Fibroblast of skin of abdomen (primary cell): ENCODE measurements at places on chromosomes 5 and 9.

- DNase-seq = peak; percentile 68
These were observed 2.0 kb downstream of the GLIS3 start for GRCh38 chr9:4297786-4298254.

DNA sequence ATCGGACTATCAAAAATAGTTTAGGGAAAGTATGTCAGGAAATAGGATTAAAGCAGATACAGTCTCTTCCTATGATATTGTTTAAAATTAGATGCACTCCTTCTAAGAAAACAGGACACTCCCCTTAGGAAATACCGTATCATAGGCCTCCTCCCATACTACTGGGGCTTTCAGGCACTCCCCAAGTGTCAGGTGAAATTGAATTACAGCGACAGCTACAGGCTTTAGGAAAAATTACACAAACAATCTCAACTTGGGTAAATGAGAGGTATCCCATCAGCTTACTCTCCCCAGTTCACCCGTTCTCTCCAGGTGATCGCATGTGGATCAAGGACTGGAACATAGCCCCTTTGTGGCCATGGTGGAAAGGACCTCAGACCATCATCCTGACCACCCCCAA lies 110.4 kb upstream of the EPB41L4A start:
- DNase-seq = no peak

DNA sequence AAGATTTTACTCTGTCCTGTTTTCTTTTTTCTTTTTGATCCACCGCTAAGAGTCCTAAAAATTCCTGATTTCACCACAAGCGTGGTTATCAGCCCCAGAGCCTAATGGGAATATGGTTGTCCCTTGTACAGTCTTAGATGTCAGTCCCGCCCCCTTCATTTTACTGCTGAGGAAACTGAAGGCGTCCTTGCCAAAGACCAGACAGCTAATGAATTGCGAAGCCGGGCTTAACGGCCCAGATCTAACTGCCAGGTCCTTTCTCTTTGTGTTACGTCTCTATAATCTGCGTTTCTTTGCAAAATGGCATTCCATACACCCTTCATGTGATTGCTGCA lies 497 bp downstream of the NSA2 start:
- DNase-seq = peak; percentile 29

- DNase-seq = peak; percentile 18
These were observed 22.8 kb upstream of the FOXB2 start for GRCh38 chr9:76996700-76997099.

GRCh38 chr9:134062461-134063087 lies 5.3 kb downstream of the BRD3 start:
- no peak for DNase-seq

GRCh38 chr9:27457445-27457844 lies 66.6 kb upstream of the IFNK start:
- DNase-seq = no peak

DNA sequence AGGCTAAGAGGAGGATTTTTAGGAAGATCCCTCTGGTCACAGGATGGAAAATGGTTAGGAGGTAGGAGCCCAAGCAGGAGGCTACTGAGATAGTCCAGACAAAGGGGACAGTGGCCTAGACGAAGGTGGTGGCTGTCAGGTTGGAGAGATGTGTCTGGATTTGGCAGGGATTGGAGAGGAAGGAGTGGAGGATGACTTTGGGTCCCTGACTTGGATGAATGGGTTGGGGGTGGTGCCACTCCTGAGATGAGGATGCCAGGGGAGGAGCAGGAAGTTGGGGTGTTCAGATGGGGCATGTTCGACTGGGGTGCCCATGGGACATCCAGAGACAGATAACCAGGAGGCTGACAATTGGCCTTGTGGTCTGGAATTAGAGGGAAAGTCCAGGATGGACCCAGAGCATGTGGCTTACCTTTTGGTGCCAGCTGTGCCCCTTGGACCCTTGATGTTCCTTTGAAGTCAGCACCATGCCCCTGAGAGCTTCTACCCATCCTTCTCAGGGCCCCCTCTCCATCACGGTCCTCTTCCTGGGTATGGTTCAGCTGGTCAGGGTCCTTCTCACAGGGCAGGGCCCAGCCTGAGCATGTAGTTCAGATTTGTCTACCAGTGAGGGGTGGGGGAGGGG lies 15.1 kb upstream of the IGFBPL1 start:
- no peak for DNase-seq
